Kasumi-1 (cell line): ENCODE measurements at places on chromosomes 7 and 10.
A peak's percentile ranks its signal among the peaks of the same experiment; 100 is the strongest.

DNA sequence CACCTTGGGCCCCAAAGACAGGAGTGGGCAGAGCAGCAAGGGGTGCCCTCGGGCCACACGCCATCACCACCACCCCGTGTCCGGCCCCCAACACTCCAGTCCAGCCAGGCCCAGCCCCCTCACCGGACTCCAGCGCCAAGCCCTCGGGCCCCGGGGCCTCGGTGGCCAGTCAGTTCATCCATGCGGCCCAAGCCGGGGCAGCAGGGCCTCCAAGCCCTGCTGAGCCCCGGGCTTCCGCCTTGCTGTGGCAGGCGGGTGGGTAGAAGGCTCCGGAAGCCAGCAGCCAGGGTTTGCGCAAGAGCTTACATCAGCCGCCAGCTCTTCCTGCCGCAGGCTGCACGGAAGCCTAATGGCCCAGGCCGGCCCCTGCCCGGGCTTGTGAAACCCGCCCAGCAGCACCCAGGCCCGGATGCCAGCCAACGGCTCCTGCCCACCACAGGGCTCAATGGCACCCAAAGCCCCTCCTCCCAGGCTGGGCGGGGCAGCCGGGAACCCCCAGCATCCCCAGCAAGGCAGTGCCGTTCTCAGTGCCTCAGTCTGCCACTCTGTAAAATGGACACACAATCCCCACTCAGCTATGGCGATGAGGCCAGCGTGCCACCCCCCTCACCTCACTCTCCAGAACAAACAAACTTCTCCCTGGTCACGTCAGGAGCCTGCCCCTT lies 26.5 kb downstream of the TNRC18 start:
- peak; percentile 88 for DNase-seq

GRCh38 chr7:150968734-150969372 lies 9.3 kb downstream of the KCNH2 start:
- no peak for DNase-seq

DNA sequence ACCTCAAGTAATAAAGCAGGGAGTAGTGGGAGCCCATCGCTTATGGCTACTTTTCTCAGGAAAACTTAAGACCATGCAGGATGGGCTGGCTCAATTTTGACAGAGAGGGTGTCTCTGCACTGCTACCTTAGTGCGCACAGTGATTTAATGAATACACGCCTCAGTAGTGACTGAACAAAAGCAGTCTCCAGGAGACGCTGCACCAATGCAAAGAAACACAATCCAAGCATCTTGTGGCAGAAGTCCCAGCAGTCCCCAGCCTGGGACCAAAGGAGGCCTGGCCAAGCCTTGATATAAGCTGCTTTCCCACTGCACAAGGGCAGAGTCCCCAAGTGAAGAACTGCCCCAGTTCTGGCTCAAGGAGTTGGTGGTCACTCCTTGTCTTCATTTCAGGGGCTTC lies 368.9 kb downstream of the KCNMA1 start:
- no peak for DNase-seq

- no peak for DNase-seq
Measured at GRCh38 chr10:132515811-132516726, 21.5 kb upstream of the INPP5A start.

- DNase-seq = no peak
Measured at GRCh38 chr7:128003167-128003566, 28.1 kb downstream of the LRRC4 start.

- DNase-seq = no peak
Measured at GRCh38 chr10:8778713-8779112, 724.2 kb downstream of the GATA3 start.

- no peak for DNase-seq
Measured at GRCh38 chr7:47596502-47597202, 14.7 kb upstream of the TNS3 start.

GRCh38 chr10:99372546-99373271 lies 43.6 kb downstream of the CNNM1 start:
- no peak for DNase-seq

DNA sequence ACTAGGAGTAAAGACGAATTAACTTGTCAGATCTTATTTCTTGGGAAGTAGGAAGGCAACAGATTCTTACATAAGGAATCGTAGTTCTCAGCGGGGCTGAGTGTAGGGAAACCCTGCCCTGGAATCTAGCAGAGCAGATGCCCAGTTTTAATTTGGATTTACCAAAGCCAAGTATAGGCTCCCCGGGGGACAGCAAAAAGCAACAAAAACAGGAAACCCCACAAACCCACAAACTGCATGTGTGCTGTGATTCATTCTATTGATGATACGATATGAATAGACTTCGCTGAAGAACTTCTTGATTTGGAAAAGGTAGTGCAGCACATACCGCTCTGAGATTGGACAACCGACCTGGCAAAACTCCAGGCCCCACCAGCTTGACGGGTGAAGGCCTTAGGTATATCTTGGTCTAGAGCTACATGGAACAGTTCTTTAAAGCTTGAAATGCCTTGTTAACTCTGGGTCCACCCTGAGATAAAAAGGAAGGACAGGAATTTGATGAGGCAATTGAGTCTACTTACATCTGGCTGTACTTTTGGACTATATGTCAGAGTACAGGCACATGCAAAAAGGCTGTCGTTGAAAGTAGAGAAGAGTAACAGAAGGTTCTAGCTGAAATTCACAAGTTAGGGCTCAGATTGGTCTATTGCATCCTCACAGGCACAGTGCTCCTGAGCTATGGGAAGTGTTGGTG lies 49.1 kb downstream of the STRA8 start:
- DNase-seq = no peak

DNA sequence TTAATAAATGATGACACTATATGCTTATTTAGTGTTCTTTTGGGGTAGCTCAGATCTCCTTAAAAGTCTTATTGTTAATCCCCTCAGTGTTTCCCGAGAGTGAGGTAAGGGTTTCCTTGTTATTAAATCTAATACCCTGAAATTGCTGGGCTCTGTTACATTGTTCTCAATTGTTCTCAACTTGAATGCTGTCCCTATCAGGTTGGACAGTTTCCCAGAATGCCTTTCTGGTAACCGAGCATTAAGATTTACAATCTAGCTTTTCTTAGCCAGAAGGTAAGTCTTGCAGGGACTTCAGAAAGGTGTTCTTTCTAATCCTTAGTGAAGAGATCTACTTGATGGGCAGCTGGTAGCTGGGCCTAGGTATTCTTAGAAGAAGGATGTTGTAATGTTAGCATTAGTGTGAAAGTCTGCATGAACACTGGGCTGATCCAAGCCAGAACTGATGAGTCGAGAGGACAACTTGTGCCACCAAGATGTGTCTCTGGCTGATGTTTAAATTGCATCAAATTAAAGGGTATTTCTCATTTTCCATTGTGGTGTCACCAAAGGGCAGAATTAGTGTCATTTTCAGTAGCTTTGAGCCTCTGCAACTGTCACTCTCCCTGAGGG lies 89.9 kb downstream of the SND1 start:
- DNase-seq = no peak

DNA sequence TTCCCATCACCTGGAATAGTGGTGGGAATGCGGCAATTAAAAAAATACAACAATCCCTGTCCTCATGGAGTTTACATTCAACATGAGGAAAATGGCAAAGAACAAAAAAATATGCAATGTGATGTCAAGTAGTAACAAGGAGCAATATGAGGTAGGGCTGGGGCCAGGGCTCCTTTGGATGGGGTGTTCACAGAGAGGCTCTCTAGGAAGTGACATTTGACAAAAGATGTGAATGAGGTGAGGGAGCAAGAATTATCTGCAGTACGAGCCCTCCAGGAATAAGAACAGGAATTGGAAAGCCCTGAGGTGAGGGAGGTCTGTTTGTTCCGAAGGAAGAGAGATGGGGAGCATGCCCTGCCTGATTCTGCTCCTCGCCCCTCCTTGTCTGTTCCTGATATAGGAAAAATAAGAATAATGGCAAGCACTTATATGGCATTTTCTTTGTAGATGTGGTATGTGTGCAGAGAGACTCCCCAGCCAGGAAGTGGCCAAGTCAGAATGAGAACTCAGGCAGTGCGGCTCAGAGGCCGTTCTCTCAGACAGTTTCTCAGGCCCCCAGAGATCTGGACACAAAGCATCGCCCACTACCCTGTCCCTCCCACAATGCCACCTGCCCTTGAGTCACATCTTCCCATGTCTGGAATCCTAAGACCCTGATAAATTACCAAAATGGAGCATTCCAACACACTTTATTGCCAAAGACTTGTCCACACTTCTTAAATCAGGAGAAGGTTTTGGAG lies 105.6 kb downstream of the APBB1IP start:
- no peak for DNase-seq

GRCh38 chr7:19097165-19098055 lies 20.0 kb downstream of the TWIST1 start:
- DNase-seq = no peak

DNA sequence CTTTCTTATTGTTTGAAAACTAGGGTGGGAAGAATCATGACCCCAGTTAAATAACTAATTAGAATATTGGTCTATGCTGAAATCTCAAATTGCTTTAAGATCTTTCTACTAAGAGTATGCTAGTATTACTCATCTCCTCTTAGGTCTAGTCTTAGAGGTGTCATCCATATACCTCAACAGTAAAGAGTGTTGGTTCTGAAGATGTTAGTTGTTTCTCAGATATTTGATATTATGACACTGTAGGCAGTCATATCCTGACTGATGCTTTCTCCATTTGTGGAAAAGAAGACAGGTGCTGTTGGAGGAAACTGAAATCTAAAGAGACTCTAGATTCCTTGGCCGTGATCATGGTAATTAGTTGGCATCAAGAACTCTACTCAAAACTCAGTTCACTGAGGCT lies 21.2 kb downstream of the BPGM start:
- no peak for DNase-seq

DNA sequence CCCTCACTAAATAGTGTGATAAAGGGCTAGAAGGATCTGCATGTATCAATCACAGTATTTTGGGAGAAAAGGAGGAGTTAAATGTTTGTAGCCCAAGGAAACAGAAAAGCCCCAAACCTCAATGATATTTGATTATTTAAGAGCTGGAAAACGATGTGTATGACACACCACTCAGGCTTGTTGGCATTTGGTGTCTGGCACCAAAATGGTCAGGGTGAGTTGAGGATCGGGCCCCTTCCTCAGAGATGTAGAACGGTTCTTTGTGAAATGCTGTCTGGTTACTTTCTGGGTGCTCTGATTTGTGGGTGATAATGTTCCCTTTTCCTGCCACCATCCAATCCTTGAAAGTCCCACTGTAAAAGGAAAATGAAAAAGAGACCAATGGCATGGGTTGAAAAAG lies 113.7 kb downstream of the CCDC3 start:
- DNase-seq = no peak

DNA sequence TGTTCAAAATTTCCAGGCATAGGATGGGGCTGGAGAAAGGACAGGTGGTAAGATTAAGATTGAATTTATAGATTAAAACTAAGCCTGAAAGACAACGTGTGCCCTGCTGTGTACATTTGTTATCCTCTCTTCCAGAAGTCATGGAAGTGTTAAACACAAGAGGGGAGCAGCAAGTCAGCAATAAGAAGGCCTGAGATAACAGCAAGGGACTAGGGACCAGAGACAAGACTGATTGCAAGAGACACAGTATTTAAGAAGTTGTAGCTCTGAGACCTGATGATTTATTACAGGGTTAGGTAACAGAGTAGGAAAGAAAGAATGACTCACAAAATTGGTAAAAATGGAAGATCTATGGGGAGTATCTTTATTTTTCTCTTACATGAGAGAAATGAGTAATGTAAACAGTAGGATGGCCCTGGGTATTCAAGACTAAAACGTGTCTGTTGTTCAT lies 55.7 kb upstream of the COL1A2 start:
- no peak for DNase-seq

DNA sequence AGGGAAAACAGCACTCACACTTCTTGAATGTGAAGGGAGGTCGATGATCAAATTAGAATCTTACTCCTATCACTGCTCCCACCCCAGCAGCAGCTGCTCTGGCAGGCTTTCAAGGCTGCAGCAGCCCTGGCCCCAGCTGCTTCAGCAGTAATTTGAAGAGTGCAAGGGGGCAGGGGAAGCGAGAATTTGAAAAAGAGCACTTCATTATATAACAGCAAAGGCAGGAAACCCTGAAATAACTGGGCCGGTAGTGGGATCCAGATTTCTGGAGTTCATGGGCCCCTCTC lies 44.9 kb downstream of the MYPN start:
- no peak for DNase-seq

DNA sequence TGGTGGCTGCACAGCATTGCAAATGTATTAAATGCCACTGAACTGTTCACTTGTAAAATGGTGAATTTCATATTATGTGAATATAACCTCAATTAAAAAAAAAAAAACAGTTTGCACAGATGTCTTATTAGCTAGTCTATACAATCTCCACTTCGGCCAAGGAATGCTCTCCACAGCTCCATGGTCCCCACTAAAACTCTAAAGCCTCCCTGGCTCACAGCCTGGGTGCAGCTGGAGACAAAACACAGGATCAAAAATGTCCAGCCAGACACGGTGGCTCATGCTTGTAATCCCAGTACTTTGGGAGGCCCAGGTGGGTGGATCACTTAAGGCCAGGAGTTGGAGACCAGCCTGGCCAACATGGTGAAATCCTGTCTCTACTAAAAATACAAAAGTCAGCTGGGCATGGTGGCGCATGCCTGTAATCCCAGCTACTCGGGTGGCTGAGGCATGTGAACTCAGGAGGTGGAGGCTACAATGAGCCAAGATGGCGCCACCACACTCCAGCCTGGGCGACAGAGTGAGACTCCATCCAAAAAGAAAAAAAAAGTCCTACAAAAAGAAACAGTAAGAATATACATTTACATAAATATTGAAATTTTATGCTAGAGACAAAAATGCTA lies 66.0 kb downstream of the SRPK2 start:
- no peak for DNase-seq

GRCh38 chr7:36887233-36887632 lies 162.9 kb upstream of the AOAH start:
- DNase-seq = no peak

DNA sequence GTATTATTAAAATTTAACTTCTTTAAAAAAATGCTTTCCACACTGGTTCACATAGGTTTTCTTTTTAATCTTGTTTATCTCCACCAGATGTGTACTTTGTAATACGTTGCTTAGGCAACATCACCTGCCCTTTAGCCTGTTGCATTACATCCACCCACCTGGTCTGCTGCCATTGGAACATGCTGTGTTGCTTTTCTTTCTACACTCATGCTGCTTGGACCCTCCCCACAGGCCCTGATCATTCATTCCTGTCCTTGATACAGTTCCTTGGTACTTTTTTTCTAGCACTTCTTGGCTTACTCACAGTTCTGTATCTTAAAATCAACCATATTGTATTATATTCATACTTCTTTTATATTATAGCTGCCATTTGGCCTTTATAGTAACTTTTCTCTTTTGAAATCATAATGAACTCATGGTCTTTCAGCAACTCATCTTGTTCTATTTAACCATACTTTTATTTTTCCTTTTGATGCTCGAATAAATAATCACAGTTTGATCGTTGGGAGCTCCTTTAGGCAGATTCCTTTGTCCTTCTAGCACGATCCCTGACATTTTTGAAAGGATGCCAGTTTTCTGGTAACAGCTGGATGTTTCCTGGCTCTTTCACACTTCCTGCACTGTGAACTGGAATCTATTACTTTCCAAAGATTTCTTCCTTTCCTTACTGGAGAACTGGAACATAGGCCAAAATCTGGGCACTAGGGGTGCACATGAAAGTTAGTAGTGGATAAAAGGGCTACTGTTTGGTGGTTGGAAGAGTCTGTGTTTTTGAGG lies 125.1 kb downstream of the CDK14 start:
- DNase-seq = no peak

- no peak for DNase-seq
Measured at GRCh38 chr7:343227-343822, 53.4 kb downstream of the FOXL3 start.
